Thoracic aorta (tissue), 2 donors: ENCODE measurements at places on chromosomes 12 and 14. TPM values are rescaled to one million over a fixed set of nuclear protein-coding genes. Genes with fewer than 3 reads are reported as not detected.

The IAPP gene
- not detected for total RNA-seq

The RERG gene
- 92.3 TPM for total RNA-seq

The STRAP gene
- 55.1 TPM for total RNA-seq

The SELPLG gene
- 14.3 TPM for total RNA-seq

The MPHOSPH9 gene
- total RNA-seq, result 44.0 TPM

The NR2C1 gene
- total RNA-seq, result 45.6 TPM

The PIWIL1 gene
- total RNA-seq, result not detected

The EML5 gene
- total RNA-seq, result 0.41 TPM

The TROAP gene
- 0.99 TPM for total RNA-seq

The PZP gene
- not detected for total RNA-seq

The LRFN5 gene
- total RNA-seq, result 4.7 TPM

The PLEKHD1 gene
- 0.49 TPM for total RNA-seq

The RHOJ gene
- total RNA-seq, result 7.6 TPM

The KLHL33 gene
- total RNA-seq, result 0.42 TPM
